ENCODE measurements at places on chromosomes 1 and 21.

DNA sequence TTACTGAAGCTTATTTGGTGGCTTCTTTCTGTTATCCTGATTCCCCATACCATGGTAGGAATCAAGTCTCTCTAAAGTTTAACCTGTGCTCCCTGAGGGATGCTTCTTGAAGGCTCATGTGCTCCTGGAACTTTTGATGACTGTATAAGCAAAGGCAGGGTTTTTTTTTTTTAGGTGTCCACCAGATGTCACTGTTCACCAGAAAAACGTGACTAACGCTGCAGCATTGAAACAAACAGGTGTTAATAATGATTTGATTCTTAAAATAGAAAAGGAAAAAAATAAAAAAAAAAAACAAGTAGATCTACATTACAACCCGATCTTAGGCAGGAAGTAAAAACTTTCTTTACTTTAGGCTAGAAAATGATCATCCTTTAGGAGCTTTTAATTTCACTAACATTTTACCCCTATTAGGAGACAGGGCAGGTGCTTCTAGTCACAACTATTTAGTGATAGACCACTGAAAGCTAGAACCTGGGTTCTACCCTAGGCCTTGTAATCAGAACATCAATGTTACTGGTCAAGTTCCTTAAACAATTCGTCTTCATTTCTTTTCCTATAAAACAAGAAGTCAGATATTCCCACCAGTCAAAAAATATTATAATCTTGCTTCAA lies 223.0 kb downstream of the PLA2G4A start:
- peak; percentile 60 for DNase-seq

GRCh38 chr1:41741244-41741643 lies 177.5 kb downstream of the HIVEP3 start:
- peak; percentile 44 for DNase-seq

DNA sequence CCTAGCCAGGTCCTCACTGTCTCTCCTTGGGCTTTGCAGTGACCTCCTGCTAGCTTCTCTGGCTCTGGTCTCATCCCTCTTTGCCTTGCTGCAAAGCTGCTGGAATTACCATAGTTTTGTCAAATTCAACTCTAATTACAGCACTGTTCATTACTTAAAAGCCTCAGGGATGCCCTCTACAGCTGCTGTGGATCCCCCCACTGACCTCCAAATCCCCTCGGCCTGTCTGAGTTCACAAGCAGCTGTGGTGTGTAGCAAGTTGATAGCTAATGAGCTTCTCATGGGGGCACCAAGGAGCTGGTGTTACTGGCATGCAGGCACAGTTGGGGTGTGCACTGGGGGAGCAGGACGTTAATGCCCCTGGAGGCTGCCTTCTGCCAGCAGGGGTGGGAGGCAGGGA lies 24.8 kb downstream of the NIPAL3 start:
- DNase-seq, result no peak

DNA sequence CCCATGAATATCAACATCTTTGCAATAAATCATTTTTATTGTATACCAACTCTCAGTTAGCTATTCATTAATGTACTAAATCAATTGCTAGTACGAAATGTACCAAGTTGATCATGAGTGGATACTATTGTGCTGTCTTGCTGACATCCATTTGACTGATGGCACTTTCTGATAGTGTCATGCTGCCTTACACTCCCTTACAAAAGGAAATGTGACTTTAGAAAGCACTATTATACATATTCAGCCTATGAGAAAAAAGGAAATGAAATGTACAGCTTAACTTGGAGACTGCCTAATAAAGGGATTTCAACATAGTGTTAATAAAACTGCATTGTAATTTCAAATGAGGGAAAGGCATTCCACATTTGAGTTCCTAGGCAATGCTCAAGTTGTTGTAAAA lies 52.2 kb downstream of the PLA2G4A start:
- DNase-seq, result no peak

GRCh38 chr1:210246447-210246846 lies 13.9 kb downstream of the SERTAD4 start:
- peak; percentile 69 for DNase-seq

GRCh38 chr1:164560556-164560955 lies 1.6 kb downstream of the PBX1 start:
- no peak for DNase-seq

GRCh38 chr1:61370913-61371279 lies 288.5 kb downstream of the NFIA start:
- no peak for DNase-seq

DNA sequence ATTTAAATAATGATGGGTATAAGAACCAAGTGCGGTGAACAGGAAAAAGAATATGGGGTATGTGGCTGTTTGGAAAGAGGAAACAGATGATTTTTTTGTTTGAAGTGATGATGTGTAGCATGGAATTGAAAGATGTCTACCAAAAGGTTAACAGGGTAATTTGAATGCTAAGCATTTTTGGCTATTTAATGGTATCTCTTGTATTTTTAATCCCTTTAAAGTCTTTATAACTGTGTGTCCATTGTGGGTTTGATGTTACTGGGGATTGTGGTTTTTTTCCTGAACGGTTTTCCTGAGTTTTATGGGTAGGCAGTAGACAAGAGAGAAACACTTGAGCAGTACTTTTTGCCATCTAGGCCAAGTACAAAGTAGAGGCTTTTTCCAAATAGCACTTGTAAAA lies 63.2 kb downstream of the PRDM2 start:
- no peak for DNase-seq

DNA sequence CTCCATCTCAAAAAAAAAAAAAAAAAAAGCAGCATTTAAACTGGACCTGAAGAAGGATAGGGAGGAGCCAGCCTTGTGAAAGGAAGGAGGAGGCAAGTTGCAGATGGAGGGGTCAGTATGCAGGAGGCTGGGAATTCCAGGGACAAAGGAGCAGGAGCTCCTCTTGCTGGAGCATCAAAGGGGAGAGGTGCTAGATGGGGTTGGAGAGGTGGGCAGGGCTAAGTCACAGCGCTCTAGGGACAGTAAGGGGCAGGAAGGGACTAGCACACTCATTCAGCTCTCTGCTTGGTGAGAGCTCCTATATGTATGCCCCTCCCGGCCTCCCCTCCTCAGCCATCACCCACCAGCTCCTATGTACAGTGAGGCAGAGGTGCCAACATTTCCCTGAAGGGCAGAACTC lies 26.8 kb downstream of the MAP7D1 start:
- no peak for DNase-seq

GRCh38 chr1:92990828-92991227 lies 29.6 kb upstream of the DIPK1A start:
- DNase-seq, result no peak

DNA sequence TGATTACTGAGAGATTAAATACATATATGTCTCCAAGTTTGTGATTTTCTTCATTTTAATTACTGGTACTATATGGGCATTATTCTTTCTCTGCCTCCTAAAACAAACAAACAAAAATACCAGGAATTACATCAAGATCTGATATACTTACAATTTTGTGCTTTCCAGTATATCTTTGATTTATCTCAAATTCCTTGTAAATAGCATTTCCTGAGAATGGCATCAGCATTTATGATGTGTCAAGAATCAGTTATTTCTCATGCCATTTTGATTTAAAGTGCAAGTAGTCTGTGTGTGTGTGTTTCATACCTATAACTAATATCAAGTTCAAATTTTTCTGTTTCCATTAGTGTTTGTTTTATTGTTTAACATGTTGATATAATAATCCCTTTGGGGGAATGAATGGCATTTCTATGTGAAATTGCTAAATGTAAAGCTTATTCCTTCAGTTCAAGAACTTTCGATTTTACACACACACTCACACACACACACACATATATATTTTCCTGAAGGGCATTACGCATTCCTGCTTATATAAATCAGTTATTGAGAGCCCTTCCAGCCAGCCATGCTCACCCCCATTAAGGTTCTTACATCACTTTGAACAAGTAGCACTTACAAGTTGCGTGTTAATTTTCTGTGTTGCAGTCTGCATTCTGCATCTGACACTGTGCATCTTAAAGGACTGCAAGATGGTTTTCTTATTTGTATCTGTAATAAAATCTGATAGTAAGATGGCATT lies 102.7 kb downstream of the NEK7 start:
- DNase-seq, result peak; percentile 58

DNA sequence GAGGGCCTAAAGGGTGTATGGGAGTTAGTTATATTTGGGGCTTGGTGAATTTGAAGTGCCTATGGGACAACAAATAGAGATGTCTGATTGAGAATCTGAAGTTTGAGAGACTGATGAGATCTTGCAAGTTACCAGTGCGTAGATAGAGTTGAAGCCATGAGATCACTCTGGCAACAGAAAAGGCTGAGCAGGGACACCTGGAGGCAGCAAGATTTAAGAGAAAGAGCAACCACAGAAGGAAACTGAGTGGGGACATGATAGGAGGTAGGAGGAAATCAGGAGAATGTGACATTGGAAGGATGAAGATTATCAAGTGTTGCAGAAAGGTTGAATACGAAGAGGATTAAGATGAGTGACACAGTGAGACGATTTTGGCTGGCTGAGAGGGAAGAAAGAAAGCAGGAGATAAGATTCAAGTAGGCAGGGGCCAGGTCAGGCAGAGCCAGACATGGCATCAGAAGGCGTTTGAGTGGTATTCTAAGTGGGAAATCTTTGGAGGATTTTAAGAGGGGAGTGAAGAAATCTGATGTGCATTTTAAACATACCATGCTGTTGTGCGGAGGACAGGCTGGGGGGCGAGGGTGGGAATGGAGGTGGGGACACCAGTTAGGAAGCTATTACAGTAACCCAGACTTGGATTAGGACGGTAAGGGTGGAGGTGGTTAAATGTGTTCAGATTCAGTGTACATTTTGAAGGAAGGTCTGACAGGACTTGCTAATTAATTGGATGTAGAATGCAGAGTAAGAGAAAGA lies 3.0 kb upstream of the MPL start:
- no peak for DNase-seq

GRCh38 chr1:5820026-5820421 lies 172.2 kb downstream of the NPHP4 start:
- DNase-seq, result no peak

DNA sequence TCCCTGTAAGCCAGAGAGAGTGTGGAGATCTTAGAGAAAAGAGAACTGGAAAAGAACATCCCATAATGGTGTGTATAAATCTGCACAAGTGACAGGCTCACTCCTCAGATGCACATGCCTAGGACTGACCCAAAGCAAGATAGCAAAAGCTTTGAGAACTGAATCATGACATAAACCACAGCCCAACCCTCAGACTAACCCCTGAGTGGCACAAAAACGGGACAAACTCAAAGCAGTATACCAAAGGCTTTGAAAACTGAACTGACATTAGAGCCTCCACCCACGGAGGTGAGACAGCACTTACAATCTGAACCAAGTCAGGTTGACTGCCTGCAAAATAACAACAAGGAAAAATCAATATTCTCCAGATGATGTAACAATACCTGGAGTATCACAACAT lies 70.8 kb downstream of the TIAM1 start:
- DNase-seq, result no peak

- DNase-seq, result no peak
Observed at GRCh38 chr1:177425199-177425598, 254.4 kb downstream of the BRINP2 start.

GRCh38 chr1:156654700-156655099 lies 12.8 kb downstream of the BCAN start:
- DNase-seq, result no peak

DNA sequence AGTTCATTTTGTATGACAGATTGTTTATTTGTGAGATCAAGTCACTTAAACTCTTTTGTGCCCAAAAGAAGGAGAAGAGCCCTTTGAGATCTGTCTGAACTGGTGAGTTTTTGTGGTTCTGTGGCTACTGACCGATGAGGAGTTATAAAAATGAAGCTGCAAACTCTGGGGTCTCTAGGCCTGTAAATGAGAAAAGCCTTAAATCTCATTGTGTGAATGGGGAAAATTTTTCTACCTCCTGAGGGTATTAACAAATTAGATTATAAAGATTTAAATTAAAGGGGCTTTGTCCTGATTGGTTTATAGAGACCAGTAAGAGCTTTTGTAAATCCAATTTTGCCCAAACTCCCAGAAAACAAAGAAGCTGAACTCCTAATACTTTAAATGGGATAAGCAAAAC lies 9.7 kb upstream of the KLF17 start:
- no peak for DNase-seq

DNA sequence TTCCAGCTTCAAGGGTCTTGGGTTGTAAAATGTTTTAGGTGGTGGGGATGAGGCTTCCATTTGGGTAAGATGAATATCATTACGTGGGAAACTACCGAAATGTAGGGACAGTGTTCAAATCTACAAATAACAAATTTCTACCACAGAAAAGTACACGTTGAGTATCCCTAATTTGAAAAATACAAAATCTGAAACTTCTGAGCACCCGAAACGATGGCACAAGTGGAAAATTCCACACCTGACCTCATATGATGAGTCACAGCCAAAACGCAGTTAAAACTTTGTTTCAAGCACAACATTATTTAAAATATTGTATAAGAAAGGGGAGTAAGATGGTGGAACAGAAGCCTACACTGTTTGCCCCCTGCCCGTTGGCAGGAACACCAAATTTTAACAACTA lies 8.8 kb upstream of the HENMT1 start:
- DNase-seq, result no peak

DNA sequence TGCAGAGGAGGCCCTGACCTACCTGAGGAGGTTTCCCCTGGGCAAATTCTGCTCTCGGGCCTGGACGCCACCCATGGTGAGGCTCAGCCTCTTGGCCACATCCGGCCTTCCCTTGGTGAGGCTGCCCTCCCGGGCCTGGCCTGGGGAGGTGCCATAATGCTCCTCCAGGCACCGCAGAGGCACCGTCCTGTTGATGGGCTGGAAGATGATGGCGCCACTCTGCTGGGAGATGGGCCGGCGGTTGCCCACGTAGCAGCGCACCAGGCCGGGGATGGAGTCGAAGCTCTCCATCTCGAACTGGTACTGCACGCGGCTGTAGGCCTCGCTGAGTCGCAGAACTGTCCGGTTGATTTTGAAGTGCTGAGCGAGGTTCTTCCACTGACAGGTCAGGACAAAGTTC lies 92.7 kb downstream of the BCAR3 start:
- DNase-seq, result no peak

GRCh38 chr1:235275836-235276235 lies 52.1 kb downstream of the ARID4B start:
- DNase-seq, result no peak

DNA sequence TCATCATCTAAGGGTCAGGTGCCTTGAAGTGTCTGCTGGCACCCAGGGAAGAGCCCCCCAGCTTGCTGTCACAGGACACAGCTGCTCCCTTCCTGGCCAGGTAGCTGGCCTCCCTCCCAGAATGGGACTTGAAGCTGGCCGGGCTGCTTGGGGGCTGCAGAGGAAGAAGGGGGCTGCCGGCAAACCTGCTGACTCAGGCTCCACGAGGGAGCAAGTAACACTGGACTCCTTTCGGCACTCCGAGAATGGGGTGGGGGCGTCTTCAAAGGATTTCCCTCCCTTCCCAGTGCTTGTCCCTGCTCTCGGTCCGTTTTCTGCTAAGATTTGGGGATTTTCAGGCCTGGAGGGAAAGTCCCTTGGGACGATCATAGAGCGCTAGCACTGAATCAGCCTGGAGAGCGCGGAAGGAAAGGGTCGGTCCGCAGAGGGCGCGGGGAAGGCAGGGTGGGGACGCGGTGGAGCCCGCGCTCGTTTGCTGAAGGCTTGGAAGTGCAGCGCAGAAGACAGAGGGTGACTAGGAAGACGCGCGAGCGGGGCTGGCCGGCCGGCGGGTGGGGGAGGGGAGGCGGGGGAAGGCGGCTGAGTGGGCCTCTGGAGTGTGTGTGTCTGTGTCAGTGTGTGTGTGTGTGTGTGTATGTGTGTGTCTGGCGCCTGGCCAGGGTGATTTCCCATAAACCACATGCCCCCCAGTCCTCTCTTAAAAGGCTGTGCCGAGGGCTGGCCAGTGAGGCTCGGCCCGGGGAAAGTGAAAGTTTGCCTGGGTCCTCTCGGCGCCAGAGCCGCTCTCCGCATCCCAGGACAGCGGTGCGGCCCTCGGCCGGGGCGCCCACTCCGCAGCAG lies at the start of gene CSF1:
Gene CSF1 (plus strand): TSS at position 727 of the 840 bp plus-strand sequence. CDS start 175 bp downstream, outside the sequence.
- peak; percentile 73 for DNase-seq

GRCh38 chr1:157399343-157399983 lies 152.9 kb downstream of the FCRL5 start:
- no peak for DNase-seq
